ENCODE measurements at places on chromosomes 12 and 14. TPM values are rescaled to one million over a fixed set of nuclear protein-coding genes. Genes with fewer than 3 reads are reported as not detected.

DNA sequence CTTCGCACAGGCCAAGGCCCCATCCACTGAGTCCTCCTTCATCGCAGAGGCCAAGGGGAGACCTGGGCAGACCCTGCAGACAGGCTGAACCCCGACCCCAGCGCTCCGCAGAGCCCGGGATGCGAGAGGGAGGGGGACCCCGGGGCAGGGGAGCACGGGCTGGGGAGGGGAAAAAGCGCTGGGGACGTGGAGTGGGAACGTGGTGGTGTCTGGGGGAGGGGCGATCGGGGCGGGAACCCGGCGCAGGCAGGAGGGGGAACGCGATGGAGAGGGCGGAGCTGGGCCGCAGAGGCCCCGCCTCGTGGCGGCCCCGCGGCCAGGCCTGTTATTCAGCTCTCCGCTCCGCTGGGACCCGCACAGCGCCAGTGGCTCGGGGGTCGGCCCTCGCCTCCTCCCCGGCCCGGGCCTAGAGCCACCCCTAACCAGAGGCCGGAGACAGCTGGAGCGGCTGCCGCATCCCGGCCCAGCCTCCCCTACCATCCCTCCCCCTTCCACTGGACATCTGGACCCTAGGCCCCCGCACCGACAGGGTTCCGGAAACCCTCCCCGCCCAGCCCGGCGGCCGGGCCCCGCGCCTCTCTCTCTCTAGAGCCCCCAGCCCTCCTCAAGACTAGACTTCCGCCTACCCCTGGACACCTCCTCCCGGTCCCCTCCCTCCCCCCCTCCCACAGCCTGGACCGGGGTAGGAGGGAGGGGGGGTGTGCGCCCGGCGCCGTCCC lies at the start of gene ARHGEF25:
Gene ARHGEF25 (plus strand): TSS at position 328 of the 719 bp plus-strand sequence. CDS start 460 bp downstream, outside the sequence.
- DNase-seq, result peak; percentile 78

DNA sequence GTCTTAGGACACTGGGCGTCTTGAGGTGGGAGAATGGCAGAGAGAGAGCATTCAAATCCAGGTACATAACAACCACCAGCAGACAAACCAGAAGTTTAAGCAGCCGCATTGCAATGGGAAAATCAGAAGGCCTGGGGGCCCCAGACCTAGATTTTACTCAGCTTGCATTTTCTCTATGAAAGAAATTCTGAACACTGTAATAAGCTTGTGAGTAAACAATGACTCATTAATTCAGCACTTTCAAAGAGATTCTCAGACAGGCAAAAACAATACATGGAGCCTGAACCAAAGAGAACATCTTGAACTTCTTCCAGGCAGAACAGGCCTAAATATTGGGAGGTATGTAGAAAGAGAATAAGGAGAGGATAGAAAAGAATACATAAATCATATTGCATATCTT lies 69.8 kb upstream of the IFNG-AS1 start:
- DNase-seq, result no peak

DNA sequence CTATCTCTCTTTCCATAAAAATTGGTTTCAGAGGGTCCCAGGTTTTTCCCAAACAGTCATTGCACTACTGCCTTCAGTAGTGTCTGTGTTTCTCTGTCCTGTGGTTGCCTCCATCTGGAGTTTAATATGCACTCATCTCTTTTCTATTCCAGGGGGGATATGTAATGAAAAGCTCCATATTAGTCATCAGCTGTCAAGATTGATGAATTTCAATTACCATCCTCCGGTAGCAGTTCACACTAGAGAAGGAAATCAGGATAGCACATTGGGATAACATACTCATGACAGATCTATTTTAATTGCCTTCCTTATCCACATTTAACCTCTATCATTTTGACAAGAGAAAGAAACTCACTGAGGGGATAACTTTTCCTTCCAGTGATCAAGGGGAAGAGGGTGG lies 589.0 kb upstream of the SEL1L start:
- DNase-seq, result no peak

DNA sequence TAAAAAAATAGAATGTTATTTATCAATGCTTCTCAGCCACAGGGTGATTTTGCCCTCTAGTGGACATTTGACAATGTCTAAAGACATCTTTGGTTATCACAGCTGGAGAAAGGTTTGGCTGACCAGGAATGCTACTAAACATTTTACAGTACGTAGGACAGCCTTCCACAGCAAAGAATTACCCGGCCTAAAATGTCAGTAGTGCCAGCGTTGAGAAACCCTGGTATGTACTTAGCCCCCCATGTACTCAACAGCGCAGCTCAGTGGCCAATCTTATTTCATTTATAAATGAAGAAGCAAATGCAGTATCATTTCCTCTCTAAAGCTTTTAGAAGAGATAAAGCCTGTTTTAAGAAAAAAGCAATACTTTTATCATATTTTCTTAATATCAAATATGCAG lies 5.8 kb downstream of the MARK3 start:
- peak; percentile 92 for DNase-seq

DNA sequence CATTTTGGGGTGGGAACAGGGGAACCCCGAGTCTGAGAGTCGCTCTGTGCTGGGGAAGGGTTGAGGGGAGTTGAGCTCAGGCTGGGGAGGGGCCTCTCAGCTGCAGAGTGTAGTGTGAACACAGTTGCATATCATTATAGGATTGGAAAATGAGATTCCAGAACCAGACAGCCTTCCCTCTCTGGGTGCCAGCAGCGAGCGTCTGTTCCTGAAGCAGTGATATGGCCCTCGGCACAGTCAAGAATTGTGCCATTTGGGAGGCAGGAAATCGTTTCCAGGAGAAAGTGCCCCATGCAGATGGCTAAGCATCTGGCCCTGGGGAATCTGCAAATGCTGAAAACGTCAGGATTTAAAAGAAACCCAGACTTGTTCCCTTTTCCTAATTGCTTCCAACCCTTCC lies 70.4 kb upstream of the SFSWAP start:
- DNase-seq, result no peak

DNA sequence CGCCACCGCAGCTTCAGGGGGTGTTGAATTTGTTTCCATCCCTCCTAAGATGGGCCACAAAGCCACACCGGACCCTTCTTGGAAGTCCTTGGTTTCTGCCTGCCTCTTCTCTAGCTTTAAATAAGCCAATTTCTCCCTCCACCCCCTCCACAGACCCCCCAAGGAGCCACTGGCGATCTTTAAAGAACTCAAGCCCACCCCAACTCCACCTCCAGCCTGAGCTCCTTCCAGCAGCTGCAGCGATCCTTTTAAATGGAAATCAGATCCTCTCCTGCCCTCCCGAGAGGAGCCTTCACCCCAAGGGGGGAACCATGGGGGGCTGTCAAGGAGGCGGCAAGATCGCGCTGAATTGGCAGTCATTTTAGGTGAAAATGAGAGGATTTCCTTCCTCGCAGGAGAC lies 133.1 kb downstream of the NCOR2 start:
- no peak for DNase-seq

DNA sequence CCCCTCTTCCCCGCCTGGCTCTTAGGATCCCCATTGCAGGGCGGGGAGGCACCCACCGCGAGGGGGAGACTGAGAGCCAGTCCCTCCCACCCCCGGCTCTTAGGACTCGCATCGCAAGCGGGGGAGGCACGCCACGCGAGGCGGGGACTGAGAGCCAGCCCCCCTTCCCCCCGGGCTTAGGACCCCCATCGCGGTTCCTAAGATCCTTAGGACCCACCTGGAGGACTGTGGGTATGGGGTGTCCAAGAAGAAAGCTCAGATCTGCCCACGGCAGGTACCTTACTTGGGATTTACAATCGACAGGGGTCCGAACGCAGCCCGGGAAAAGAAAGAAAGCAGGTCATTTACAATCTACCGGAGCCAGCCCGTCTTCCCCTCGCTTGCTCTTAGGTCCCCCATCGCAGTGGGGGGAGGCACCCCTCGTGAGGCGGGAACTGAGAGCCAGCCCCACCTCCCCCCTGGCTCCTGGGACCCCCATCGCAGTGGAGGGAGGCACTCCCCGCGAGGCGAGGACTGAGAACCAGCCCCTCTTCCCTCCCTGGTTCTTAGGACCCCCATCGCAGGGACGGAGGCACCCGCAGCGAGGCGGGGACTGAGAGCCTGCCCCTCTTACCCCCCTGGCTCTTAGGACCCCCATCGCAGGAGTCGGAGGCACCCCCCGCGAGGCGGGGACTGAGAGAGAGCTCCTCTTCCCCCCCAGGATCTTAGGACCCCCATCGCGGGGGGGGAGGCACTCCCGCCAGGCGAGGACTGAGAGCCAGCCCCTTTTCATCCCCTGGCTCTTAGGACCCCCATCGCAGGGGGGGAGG lies 43.7 kb downstream of the DDX11 start:
- DNase-seq, result peak; percentile 40

- DNase-seq, result peak; percentile 7
Measured at GRCh38 chr14:26204366-26204727, 393.5 kb downstream of the NOVA1 start.

DNA sequence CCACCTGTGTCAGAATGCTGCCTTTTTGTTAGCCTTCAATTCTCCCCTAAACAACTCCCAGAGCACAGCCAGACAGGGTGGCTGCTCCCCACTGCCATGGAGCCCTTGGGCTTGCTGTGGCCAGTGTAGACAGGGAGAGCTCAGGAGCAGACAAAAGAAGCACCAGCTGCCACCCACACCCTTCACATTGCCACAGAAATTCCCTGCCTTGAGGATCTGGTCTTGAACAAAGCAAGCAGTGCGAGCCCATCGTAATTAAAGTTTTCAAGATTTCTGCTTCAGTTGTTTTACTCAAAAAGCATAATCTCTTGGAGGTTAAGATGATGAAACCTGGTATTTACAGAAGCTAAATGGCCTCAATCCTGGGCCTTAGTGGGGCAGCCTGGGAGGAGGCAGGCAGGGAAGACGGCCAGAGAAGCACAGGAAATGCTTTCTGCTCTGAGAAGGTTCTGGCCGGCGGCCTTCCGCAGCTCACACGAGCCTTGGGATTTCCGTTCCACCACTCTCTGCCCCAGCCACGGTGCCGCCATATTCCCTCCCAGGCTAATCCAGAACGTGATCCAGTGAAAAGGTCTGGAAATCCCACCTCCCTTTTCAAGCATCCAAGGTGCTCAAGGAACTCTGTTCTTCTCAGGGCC lies 535.2 kb downstream of the BCL11B start:
- no peak for DNase-seq

DNA sequence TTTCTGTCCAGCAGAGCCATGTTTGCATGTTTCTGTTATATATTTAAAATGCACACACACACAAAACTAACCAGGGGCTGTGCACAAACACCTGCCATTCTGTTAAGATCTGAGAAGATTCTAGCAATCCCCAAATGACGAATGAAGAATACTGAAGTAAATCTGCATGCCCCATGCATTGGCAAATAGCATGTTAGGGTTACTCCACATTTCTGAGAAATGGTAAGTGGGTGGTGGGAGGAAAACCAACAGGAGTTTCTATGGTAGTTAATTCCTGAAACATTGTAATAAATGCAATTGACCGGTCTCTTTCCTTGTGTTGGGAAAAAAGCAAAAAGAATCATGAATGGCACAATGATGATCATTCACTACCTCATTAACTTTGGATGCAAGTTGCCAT lies 318.0 kb downstream of the BCAT1 start:
- no peak for DNase-seq

The RNFT2 gene
- total RNA-seq, result 17.5 TPM

The CABP1 gene
- total RNA-seq, result not detected

The SYT1 gene
- 0.66 TPM for total RNA-seq

DNA sequence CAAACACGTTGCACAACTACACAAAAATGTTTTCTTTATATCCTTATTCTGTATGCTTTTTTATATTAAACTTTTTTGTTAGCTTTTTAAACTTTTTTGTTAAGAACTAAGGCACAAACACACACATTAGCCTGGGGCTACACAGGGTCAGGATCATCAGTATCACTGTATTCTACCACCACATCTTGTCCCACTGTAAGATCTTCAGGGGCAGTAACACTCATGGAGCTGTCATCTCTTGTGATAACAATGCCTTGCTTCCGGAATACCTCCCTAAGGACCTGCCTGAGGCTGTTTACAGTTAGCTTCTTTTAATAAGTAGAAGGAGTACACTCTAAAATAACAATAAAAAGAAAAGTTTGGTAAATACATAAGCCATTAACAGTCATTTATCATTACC lies 42.2 kb downstream of the PLEKHA5 start:
- no peak for DNase-seq

DNA sequence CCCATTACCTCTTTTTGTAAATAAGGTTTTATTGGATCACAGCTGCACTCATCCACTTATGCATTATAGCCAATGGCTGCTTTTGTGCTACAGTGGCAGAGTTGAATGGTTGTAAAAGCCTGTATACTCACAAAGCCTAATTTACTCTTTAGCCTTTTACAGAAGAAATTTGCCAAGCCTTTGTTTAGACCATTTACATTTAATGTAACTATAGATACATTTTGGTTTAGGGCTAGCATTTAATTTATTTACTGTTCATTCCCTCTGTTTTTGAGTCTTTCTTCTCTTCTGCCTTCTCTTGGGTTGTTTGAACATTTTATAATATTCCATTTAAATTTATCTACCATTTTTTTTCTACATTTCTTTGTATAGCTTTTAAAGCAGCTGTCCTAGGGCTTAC lies 217.1 kb upstream of the AMIGO2 start:
- no peak for DNase-seq

The OR6C1 gene
- not detected for total RNA-seq

The SMCO2 gene
- not detected for total RNA-seq

DNA sequence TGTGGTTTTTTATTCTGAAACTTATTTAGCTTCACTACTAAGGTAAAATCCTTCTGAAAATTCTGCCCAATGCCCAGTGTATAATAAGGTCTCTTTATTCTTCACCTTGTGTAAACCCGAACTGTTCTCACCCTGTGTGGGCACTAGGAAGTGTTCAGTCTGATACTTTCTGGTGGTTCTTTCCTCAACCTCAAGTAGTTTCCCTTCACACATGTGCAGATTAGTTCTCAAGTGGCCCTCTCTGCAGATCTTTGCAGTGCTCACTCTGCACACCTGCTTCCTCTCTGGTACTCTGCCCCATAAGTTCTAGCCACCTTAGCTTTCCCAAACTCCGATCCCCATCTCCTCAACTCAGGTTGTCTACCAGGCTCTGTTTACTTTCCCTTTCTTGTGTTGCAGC lies 61.6 kb downstream of the RAD51B start:
- peak; percentile 5 for DNase-seq

The TAS2R30 gene
- total RNA-seq, result 4.1 TPM

DNA sequence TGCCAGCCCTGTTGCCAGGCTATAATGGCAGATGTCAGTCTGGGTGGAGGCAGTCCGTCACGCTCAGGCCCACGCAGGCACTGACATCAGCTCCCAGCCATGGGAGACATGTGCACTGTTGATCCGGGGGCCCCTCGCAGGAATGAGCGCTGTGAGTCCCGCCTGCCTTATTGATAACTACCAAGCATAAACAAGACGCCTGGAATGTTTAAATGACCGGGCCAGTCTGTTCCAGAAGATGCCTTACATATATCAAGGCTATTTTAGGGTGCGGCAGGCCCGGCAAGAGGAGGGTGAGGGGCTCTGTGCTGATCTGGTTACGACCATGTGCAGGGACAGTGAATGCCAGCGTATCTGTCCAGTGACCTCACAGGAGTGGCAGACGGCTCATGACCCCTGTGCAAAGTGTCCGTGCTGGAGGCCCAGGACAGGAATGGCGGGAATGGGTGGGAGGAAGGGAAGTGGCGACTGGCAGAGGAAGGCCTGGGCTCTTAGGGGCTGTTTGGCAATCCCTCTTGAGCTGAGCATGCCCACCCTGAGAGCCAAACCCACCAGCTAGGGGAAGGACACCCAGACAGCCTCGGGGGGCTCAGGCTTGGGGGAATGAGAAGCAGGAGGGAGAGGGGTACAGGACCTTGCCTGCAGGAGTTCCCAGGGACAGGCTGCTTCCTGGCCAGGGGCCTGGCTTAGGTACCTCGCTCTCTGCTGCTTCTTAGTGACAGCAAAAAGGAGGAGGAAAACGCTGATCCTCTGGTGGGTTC lies 49.3 kb downstream of the DLK1 start:
- no peak for DNase-seq
